Body of pancreas (tissue), 4 donors: ENCODE measurements at places on chromosomes 4 and X. TPM values are rescaled to one million over a fixed set of nuclear protein-coding genes. Genes with fewer than 3 reads are reported as not detected.

Gene PSAPL1
- not detected for total RNA-seq

Gene CFAP99
- not detected for total RNA-seq

Gene TLL1
- total RNA-seq, result 3.6 TPM

Gene TMEM271
- total RNA-seq, result not detected

Gene SPINK2
- total RNA-seq, result not detected

Gene FRAS1
- 24.4 TPM for total RNA-seq

Gene XG
- 0.26 TPM for total RNA-seq

DNA sequence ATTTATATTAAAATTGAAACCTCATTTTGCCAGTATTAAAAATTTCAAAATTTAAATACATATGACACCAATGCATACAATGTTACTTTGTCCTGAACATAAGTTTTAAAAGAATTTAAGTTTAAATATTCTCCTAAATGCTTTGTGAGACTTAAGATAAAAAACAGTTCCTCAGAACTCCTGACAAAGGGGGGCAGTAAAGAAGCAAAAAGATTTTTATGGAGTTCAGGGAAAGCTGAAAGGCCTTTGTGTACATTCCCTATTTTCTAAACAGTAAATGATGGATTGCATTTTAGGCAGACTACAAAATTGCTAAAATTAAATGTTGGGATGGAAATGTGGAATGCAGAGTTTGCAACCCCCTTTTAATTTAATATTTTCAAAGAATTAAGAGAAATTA is 81.7 kb downstream of the SNCA start:
- peaks cover 8% of the 10 kb centered on the region for H3K4me1 ChIP-seq
- H3K27ac ChIP-seq, result no peak overlapping the region
- no peak overlapping the region for H3K4me3 ChIP-seq
- no peaks in the 10 kb centered on the region for H3K27me3 ChIP-seq
- no peaks in the 10 kb centered on the region for H3K36me3 ChIP-seq
- no peak for DNase-seq

DNA sequence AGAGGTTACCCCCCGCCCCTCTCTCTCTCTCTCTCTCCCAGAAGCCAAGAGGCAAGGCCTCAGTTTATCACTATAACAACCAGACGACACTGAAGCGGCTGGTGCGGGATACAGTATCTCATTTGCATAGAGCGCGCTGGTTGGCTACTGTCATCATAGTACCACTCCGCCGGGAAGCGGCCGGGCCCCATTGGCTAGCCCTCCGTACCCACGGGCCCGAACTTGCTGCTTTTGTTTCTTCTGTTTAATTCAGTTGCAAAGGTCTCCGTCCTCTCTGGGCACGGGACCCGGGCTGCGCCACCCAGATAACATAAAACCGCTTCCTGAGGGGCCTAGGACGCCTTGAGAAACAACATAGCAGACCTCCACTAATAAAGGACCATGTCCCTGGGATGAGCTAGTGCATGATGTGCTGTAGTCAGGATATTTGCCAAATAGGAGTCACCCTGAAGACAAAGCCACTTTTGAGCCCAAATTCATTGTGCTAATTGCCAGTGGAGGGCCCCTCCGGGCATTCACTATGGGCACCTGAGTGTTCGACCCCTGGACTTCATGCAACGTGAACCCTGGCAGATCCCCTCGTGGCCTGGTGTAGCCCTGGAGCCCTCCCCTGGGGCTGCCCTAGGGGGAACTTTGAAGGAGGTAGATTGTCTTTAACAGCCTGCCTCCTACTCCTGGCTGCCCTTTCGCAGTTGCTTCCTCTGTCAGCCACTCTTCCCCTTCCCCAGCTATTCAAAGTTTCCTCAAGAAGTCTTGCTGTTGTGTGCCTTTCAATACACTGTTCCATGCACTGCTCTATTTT is at the start of gene PCYT1B:
Gene PCYT1B, minus strand, starts transcription at position 91 of the 802 bp plus-strand sequence. CDS start 242 bp downstream, outside the sequence.
- H3K4me3 ChIP-seq, result no peak within 1 kb of the TSS
- H3K27ac ChIP-seq, result no peak within 1 kb of the TSS
- no peaks in the 10 kb centered on the region for H3K27me3 ChIP-seq
- peak; percentile 62 for DNase-seq
- no peaks in the 10 kb centered on the region for H3K36me3 ChIP-seq
- no peaks in the 10 kb centered on the region for H3K4me1 ChIP-seq

- no peak overlapping the region for H3K4me3 ChIP-seq
- H3K27me3 ChIP-seq, result no peaks in the 10 kb centered on the region
- H3K4me1 ChIP-seq, result peaks cover 15% of the 10 kb centered on the region
- no peaks in the 10 kb centered on the region for H3K36me3 ChIP-seq
- no peak for DNase-seq
These were observed 1.9 kb upstream of the AKAP17A start for GRCh38 chrX:1589356-1590130.

- H3K27me3 ChIP-seq, result no peaks in the 10 kb centered on the region
- H3K4me3 ChIP-seq, result no peak overlapping the region
- no peak overlapping the region for H3K27ac ChIP-seq
- H3K36me3 ChIP-seq, result no peaks in the 10 kb centered on the region
- DNase-seq, result no peak
- no peaks in the 10 kb centered on the region for H3K4me1 ChIP-seq
These were observed 251.6 kb downstream of the USP46 start for GRCh38 chr4:52407545-52407944.

GRCh38 chr4:174865418-174865985 is 36.5 kb upstream of the GLRA3 start:
- peaks cover 5% of the 10 kb centered on the region for H3K4me1 ChIP-seq
- no peak for DNase-seq
- H3K36me3 ChIP-seq, result no peaks in the 10 kb centered on the region
- no peak overlapping the region for H3K4me3 ChIP-seq
- H3K27ac ChIP-seq, result no peak overlapping the region
- no peaks in the 10 kb centered on the region for H3K27me3 ChIP-seq

GRCh38 chrX:49878128-49878833 is 1.0 kb upstream of the USP27X start:
- H3K27me3 ChIP-seq, result no peaks in the 10 kb centered on the region
- no peak for DNase-seq
- no peak overlapping the region for H3K4me3 ChIP-seq
- H3K27ac ChIP-seq, result peak overlapping the region; percentile 83

GRCh38 chr4:1746265-1746691 is 25.0 kb downstream of the TACC3 start:
- H3K36me3 ChIP-seq, result no peaks in the 10 kb centered on the region
- peak overlapping the region; percentile 62 for H3K27ac ChIP-seq
- no peak overlapping the region for H3K4me3 ChIP-seq
- H3K4me1 ChIP-seq, result peaks cover 19% of the 10 kb centered on the region
- H3K27me3 ChIP-seq, result no peaks in the 10 kb centered on the region

GRCh38 chr4:7854216-7854615 is 85.4 kb downstream of the AFAP1 start:
- no peaks in the 10 kb centered on the region for H3K36me3 ChIP-seq
- no peak overlapping the region for H3K4me3 ChIP-seq
- H3K4me1 ChIP-seq, result peaks cover 6% of the 10 kb centered on the region
- no peak overlapping the region for H3K27ac ChIP-seq
- no peak for DNase-seq
- H3K27me3 ChIP-seq, result no peaks in the 10 kb centered on the region

DNA sequence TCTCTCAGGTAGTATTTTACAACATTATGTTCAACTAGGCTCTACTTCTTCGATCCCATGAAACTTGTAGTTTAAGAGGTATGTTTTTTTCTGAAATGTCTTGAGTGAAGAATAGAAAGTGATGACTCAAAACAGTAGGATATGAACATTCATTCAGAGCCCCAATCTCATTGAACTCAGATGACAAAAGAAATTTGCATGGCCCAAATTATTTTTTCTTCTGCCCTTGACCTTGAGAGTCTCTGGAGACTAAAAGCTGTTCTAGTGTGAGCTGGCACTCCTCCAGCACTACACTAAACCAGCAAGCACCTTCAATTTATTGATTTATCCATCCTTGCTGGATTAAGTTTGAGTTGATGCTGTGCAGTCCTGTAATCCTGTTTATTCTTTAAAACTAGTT is 4.0 kb downstream of the DCLK2 start:
- no peaks in the 10 kb centered on the region for H3K27me3 ChIP-seq
- no peak overlapping the region for H3K27ac ChIP-seq
- DNase-seq, result no peak
- H3K4me3 ChIP-seq, result no peak overlapping the region

- H3K27ac ChIP-seq, result no peak overlapping the region
- H3K27me3 ChIP-seq, result no peaks in the 10 kb centered on the region
- H3K36me3 ChIP-seq, result peaks cover 9% of the 10 kb centered on the region
- H3K4me1 ChIP-seq, result no peaks in the 10 kb centered on the region
- H3K4me3 ChIP-seq, result no peak overlapping the region
These were observed 29.7 kb downstream of the SCLT1 start for GRCh38 chr4:129063640-129064039.

DNA sequence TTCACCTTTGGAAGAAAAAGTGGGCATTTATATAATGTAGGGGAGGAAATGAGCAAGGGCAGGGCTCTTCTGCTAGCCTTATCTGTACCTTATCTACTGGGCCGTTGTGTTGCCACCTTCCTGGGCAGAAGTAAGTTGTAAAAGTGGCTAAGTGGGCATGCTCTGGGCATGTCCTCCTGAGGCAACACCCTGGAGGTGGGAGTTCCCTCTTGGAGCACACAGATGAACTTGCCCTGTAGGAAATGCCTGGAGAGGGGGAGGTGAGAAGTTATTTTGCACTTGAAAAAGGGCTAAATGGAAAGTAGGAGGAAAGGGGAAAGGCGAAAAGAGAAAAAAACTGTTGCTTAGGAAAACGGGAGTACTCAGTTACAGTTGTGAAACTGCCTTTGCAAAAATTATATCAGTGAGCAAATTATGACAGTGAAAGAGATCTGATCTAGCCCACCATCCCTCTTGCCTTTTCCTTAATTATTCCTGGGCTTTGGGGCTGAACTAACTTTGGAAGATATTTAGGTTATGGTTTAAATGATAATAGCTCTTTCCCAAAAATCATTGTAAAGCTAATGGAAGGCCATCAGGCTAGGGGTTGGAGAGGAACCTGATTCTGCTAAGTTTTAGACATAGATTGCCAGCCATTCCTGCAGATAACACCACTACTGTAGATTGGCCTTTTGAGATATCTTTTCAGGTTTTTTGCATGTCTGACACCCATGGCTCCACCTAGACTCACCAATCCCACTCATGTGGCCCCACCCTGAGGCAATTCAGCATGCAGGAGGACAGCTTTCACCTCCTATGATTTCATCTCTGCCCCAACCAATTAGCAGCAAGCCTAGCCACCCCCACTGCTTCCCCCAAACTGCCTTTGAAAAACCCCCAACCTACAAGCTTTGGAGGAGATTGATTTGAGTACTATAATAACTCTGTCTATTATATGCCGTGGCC is 20.5 kb upstream of the ZNF81 start:
- DNase-seq, result no peak
- H3K4me3 ChIP-seq, result no peak overlapping the region
- H3K36me3 ChIP-seq, result no peaks in the 10 kb centered on the region
- H3K27me3 ChIP-seq, result no peaks in the 10 kb centered on the region

- no peaks in the 10 kb centered on the region for H3K4me1 ChIP-seq
- no peak overlapping the region for H3K4me3 ChIP-seq
- no peak overlapping the region for H3K27ac ChIP-seq
- H3K27me3 ChIP-seq, result no peaks in the 10 kb centered on the region
- H3K36me3 ChIP-seq, result no peaks in the 10 kb centered on the region
These were observed 140.3 kb upstream of the SH3RF1 start for GRCh38 chr4:169410839-169411770.

DNA sequence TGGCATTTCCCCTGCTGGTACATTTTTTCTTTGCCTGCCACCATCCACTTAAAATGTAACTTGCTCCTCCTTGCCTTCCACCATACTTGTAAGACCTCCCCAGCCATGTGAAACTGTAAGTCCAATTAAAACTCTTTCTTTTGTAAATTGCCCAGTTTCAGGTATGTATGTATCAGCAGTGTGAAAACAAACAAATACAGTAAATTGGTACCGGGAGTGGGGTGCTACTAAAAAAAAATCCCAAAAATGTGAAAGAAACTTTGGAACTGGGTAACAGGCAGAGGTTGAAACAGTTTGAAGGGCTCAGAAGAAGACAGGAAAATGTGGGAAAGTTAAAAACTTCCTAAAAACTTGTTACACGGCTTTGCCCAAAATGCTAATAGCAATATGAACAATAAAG is 16.3 kb downstream of the ARHGEF9 start:
- no peaks in the 10 kb centered on the region for H3K36me3 ChIP-seq
- H3K27me3 ChIP-seq, result no peaks in the 10 kb centered on the region
- no peak overlapping the region for H3K27ac ChIP-seq
- H3K4me1 ChIP-seq, result no peaks in the 10 kb centered on the region
- DNase-seq, result no peak

GRCh38 chrX:149758068-149758714 is 15.7 kb upstream of the HSFX1 start:
- H3K4me3 ChIP-seq, result no peak overlapping the region
- no peaks in the 10 kb centered on the region for H3K4me1 ChIP-seq
- DNase-seq, result no peak
- no peaks in the 10 kb centered on the region for H3K36me3 ChIP-seq
- H3K27me3 ChIP-seq, result no peaks in the 10 kb centered on the region
- no peak overlapping the region for H3K27ac ChIP-seq

DNA sequence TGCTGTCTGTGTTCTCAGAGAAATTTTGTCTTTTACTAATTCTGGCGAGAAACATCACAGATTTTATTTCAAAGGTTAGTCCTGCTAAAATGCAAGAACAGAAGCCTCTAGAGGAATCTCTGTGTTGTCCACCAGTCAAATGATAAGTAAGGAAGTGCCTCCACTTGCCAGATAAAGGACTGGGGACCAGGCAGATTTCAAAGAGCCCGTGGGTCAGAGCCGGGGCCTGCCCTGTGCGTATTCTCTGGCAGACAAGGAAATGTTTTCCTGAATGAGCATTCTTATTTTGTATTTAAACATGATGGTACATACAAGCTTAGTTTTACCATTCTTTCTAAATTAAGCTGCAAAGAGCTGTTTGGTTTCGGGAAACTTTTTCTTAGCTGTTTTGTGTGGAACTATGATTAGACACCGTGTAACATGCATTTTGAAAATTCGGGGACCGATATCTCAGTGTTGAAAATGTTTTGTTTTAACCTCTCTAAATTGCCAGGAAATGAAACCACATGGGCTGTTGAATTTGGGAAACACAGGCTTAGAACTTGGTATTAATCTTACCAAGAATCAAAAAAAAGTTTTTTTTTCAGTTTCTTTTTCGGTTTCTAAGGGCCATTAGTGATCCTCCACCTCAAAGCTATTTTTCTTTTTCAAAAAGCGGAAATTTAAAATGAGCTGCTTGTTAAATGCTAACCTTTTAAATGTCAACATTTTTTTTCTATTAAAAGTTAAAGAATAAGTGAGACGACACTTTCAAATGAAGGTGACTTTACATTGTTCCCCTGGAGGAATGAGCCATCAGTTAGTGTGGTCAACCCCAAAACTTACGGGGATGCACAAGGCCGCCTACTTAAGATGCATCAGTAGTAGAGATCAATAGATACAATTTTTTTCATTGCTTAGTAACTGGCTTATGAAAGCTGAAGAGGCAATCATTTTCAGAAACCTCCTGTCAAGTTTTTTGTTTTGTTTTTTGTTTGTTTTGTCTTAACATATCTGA is 89.6 kb upstream of the MTM1 start:
- no peak overlapping the region for H3K27ac ChIP-seq
- no peak overlapping the region for H3K4me3 ChIP-seq
- no peaks in the 10 kb centered on the region for H3K36me3 ChIP-seq
- no peak for DNase-seq
